ENCODE measurements at places on chromosomes 7 and 10.

DNA sequence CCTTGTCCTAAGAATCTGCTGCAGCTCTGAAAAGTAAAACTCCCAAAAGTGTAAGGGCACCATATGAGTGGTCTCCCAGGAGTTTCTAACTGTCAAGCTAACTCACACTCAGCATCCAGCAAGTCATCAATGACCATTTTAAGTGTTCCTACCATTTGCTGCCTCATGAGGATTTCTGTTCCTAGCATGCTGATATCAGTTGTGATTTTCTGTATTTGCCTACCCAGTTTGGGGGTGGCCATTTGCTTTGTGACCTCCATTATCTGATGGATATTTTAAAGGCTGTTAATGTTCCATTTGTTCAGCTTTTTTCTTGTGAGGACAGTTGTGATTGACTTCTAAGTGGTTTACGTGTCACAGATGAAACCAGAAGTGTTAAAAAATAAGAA lies 2.9 kb downstream of the FAM24B start:
- DNase-seq, result no peak

DNA sequence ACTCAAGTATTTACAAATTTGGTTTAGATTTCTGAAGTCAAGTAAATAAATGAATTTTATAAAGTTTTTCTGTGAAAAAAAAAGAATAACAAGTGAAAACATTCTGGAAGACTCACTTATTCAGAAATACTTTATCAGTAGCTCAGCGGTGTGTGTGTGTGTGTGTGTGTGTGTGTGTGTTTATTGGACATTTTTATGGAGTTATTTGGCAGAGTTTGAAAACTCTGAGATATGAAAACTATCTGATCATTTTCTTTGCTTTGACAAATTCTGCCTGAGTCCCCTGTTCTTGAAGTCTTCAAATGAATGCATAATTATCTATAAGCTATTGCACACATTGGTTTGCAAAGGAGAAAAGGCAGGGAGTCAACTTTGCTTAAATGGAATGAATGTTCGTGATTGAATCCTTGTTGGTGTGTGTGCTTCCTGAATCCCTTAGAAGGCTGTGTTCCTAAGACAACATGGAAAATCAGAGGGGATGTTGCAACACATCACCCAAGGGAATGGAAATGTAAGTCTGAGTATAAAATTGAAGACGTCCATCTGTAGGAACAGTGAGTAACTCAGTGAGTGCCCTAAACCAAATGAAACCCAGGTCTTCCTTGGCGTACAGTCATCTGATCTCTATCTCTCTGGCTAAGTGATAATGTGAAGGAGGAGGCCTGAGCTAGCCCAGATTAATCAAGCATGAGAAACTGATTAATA lies 160.9 kb downstream of the REEP3 start:
- DNase-seq, result no peak

GRCh38 chr10:111335826-111336225 lies 259.0 kb downstream of the ADRA2A start:
- no peak for DNase-seq

GRCh38 chr10:50884302-50884701 lies 1.1 kb downstream of the A1CF start:
- no peak for DNase-seq

DNA sequence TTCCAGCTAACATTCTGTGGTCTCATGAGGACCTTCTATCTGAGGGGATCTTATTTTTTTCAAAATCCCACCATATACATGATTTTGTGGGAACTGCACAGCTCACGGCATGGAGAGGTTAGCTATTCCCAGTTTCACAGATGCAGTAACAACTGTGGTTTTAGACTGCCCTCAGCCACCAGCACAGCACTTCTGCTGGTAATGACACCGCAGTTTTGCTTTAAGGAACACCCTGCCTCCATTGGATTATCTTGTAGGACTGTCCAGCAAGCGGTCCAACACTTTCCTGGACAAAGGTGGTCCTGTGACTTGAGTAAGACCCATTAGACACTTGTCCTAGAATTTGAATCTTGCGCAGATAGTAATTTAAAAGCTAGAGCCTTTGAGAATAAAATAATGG lies 65.3 kb upstream of the SMNDC1 start:
- no peak for DNase-seq

DNA sequence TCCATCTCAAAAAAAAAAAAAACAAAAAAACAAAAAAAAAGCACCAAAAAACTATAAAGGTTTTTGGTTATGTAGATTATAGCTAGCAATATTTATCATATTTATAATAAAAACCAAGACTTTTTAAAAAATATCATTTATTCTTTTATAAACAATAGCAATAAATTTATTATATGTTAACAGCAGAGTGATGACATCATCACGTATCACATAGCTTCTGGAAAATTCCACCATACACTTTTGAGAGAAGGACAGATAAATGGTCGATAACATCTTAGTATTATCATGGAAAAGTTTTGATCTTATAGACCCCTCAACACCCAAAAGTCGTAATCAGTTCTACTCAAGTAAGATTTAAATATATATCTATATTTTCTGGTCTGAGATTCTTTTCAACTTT lies 33.2 kb upstream of the IL15RA start:
- no peak for DNase-seq

- DNase-seq, result no peak
Measured at GRCh38 chr10:63633677-63634487, 112.7 kb downstream of the REEP3 start.

DNA sequence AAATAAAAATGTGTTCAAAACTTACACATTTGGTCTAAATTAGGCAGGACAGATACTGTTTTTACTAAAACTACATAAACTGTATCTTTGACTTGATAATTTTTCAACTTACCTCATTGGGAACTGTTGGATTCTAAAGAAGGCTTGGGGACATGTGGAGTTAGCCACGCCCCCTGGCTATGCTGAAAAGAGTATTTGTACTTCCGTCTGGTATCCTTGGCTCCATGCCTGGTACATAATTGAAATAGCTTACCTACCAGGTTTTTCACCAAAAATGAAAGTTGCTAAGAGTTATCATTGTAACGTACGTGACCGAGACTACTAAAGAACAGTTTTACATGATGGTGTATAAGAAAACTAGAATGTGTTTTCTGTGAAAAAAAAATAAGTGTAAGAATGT lies 604.8 kb upstream of the IGFBP3 start:
- no peak for DNase-seq

GRCh38 chr7:147903536-147904218 lies 686.9 kb upstream of the C7orf33 start:
- no peak for DNase-seq

DNA sequence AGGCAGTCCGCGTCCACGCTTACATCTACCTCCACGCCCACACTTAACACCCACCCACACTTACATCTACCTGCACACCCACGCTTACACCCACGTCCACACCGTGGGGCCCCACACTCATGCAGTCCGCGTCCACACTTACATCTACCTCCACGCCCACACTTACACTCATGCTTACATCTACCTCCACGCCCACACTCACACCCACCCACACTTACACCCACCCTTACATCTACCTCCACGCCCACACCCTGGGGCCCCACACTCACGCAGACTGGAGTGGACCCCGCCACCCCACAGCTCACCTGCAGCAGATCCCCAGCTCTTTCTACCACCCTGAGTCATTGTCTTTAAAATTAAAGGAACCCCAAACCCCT lies 32.4 kb upstream of the PWWP2B start:
- peak; percentile 48 for DNase-seq

DNA sequence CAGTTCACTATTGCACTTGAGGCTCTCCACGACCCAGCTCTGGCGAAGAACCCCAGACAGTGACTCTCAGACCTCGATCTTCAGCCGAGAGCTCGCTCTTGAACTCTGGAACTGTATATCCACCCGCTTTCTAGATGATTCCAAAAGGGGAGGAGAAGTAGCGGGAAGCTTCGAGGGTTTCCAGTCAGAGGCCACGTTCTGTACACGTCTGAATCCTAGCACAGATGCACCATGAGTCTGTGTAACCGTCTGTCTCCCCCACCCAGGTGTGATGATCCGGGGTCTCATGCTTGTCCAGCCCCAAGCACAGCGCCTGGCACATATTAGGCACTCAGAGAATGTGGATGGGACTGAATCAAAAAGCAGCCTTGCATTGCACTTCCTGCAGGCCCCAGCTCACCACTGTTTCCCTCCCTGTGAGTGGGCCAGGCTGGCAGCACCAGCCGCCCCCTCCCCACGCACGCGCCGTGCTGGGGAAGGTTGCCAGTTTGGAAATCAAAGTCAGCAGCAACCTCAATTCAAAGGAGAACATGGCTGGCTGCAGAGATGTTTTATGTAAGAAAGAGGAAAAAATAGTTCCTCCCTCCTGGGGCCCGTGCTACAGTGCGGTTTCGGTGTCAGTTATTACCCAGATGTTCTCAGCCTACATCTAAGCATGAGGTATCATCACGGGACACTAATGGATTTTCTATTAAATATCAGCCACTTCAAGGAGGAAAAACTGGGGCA lies 5.7 kb downstream of the GRID2IP start:
- no peak for DNase-seq

GRCh38 chr7:2736411-2736914 lies 48.5 kb downstream of the AMZ1 start:
- DNase-seq, result no peak

DNA sequence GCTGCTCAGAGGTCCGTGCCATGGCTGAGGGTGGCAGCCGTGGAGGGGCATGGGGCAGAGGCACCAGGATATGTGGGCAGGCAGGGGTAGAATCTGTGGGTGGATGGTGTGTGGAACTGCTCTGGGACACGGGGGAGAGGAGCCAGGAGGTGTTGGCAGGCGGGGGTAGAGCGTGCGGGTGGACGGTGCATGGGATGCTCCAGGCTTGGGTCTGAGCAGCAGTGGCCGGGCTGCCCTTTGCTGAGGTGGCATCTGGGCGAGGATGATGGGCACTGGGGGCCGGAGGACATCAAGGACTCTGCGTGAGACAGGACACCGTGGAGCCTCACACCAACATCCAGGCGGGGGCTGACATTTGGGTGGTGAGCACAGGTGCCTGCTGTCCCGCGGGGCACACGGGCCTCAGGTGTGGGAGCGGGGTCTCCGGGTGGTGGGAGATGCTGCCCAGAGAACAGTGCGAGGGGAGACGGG lies 46.2 kb downstream of the JAKMIP3 start:
- DNase-seq, result no peak

- DNase-seq, result no peak
Measured at GRCh38 chr7:119090851-119091250, 866.3 kb downstream of the ANKRD7 start.

DNA sequence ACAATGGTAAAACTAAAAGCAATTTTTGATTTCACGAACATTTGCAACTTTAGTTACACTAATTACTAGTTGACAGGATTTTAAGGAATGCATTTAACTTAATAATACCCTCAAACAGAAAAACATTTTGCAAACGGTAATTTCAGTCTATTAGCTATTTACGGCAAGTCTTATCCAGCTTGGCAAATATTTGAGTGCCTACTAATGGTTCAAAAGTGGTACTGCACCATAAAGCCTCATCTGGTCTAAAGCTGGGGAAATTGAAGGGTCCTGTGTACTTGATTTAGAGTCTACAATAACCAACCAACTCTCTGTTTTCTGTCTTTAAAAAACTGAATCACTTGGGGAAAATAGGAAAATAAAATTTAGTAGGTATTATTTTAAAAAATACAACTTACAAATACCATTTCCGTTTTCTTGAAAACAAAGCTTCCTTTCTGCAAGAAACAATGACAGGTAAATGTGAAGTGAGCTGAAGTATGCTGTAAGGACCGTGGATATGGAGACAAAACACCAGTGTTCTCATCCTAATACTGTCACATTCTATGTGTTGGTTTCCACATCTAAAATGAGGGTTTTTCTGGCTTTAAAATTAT lies 142.3 kb downstream of the VPS50 start:
- DNase-seq, result no peak

GRCh38 chr10:4807761-4808507 lies 18.1 kb upstream of the AKR1E2 start:
- no peak for DNase-seq

DNA sequence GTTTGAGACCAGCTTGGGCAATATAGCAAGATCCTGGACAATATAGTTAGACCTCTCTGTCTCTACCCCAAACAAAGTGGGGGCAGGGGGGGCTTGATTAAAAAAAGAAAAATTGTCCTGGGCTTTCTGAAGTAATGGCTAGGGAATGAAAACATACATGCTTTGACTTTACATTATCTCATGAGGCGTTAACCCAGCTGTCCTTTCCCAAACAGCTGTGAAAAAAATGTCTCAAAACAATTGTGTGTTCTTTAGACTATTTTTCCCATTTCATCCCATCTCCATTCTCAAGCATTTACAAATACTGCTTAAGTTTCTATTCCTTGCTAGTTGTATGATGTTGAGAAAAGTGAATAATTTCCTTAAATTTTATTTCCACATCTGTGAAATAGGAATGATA lies 27.0 kb upstream of the CDK13 start:
- DNase-seq, result no peak

GRCh38 chr10:104144931-104145330 lies 23.0 kb downstream of the SFR1 start:
- no peak for DNase-seq

GRCh38 chr10:13743101-13743693 lies 156.4 kb downstream of the PRPF18 start:
- no peak for DNase-seq

DNA sequence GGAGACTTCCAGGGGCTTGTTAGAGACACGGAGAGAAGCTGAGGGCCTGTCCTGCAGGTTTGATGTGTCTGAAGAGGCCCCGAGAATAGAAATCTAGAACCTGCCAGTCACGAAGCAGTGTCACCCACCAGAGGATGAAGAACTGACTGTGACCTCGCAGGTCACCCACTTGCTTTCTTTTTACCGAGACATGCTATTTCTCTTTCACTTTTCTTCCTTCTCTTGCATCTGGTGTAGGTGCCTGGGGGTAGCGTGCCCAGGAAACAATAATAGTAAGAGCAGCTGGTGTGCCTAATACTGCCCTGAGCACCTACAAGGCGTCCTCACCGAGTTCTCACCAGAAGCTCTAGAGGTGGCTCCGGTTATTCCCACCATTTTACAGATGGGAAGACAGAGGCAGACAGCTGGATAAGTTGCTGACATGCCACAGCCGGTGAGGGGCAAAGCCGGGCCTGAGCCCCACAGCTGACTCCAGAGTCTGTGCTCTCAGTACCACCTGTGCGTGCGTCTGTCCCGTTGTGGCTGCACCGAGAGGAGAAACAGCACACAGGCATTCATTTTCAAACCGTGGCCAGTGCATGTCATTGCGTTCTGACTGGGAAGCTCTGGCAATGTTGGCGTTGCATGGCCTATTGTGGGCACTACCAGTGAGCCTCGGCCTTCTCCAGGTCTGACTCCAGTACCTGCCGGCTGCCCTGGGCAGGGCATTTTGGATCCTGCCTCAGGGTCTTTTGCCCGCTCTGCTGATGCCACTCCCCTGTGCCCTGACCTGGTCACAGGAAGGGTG lies 7.8 kb downstream of the CHST3 start:
- DNase-seq, result no peak

- no peak for DNase-seq
Measured at GRCh38 chr7:34842782-34843181, 184.8 kb downstream of the NPSR1 start.

- DNase-seq, result no peak
Measured at GRCh38 chr7:34523226-34523918, 134.6 kb upstream of the NPSR1 start.

- no peak for DNase-seq
Measured at GRCh38 chr7:131122394-131122793, 205.3 kb upstream of the MKLN1 start.

GRCh38 chr10:114403541-114404161 lies 651 bp downstream of the AFAP1L2 start:
- DNase-seq, result no peak
